IMR-90 (cell line): ENCODE measurements at places on chromosomes 3 and 15. TPM values are rescaled to one million over a fixed set of nuclear protein-coding genes. Genes with fewer than 3 reads are reported as not detected.

GRCh38 chr3:42020684-42021307 lies 58.9 kb upstream of the ULK4 start:
- peak; percentile 83 for DNase-seq

DNA sequence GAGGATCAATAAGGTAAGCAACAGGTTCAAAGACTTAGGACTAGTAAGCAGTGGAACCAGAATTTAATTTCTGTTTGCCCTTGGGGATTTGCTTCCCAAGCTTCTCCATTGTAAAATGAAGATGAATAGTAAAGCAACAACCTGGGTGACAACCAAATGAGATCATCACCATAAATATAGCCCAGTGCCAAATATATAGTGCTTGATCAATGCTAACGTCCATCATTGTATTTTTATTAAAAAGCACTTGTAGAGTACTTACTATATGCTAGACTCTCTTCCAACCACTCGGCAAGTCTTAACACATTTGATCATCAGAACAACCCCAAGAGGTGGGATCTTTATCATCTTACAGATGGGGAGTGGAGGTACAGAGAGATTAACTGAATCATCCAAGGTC lies 51.5 kb upstream of the NMNAT3 start:
- no peak for DNase-seq

Gene OSTN
- polyA plus RNA-seq, result not detected in 2 replicates

DNA sequence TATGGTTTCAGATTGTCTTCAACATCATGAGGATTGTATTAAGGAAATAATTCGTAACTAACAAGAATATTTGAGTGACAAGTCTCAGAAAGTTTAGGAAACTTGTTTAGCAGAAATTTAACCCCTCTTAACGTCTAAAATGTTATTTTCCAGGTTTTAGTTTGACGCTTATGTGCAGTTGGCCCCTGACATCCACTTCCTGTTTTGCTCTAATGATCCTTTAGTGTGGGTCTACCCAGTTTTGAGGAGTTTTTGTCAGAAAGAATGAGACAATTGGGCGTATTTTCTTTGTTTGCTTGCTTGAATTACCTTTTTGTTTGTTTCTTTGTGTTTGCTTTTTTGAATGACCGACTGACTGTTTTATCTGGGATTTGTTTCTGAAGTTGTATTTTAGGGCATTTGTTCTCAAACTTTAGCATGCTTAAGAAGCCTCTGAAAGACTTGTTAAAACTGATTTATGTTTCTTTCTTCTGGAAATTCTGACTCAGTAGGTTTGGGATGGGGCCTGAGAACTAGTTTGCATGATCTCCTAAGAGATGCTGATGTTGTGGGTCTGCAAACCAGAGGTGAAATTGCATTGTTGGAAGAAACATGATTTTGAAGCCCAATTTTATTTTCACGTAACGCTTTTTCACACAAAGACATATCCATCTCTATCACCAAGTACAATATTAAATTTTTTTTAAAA lies 20.6 kb downstream of the RBMS3 start:
- DNase-seq, result peak; percentile 17

DNA sequence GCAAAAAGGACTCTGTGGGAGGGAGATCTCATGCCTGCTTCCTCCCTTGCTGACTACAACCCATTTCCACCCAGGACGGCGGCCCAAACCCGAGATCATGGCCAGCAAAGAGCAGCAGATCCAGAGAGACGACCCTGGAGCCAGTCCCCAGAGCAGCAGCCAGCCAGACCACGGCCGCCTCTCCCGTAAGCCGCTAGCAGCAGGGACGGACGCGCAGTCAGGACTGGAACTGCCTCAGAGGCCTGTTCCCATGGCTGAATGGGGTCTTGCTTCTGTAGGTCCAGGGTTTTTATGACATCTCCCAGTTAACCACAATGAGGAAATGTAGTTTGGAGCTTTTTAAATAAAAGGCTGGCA lies 67.2 kb downstream of the BOC start:
- no peak for DNase-seq

DNA sequence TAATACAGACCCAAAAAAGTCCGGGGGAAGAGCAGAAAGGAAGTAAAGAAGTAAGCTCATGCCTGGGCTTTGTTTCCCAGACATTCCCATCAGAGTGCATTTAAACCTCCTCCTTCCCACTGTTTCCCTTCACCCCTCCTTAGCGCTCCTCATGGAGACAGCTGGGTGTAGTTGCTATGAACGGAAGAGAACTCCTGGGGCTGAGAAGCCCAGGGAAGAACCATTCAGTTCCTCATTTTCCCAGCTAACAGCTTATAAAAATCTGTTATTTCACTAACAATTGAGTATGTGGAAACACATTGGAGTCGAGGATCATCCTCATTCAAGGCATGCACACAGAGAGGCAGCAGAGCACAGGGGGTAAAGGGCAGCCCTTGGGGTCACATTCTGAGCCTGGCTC lies 299.3 kb downstream of the SHQ1 start:
- DNase-seq, result no peak

DNA sequence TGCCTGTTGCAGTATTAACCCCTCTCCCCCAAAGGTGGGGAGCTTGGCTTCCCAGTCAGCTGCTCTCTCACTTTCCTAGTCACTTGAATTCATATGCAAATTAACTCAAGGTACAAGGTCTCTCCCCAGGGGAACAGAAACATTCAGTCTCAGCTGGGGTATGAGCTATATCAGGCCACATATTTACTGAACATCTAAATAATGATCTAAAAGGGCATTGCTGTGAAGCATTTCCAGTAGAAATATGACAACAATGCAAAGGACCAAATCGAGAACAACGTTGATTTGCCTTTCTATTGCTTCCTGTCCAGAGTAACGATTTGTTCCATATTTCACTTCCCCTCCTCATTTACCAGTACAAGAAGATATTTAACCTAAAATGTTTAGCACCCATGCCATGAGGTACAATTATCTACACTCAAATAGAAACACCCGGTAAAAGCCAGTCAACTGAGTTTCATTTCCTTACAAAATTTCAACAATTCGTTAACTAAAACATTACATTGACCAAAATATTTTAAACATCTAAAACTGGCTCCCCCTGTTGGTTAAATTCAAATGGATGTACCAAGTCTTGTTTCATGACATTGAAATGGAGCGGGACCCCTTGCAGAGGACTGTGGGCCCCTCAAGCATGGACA lies 36.5 kb upstream of the KLHL6 start:
- DNase-seq, result no peak

GRCh38 chr15:100758555-100758954 lies 121.1 kb upstream of the ALDH1A3 start:
- DNase-seq, result no peak

DNA sequence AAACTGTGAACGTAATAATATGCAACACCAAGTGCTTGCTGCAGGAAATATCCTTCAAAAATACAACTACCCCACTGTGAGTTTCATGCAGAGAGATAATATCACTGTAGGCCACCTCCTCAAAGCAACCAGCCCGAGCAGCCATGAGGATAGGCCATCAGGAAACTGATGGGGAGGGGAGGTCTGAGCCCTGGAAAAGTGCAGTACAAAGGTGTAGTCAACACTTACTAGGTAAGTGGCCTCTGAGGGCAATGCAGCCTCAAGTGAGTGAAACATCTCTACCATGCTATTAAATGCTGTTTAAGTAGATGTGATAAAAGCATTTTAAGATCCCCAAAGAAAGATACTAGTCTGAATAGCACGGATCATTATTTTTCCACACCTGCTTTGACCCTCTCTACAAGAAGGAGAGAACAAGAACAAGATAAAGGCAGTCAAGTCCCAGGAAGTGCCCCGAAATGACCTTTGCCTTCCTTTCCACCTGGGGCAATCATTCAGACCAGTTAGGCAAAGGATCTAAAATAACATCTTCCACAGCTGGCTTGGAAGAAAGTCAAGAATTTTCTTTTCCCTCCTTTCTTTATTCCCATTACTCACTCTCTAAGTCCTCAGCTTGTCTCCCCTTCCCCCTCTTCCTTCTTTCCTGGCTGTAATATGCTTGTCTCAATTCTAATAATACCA lies 62.8 kb downstream of the FMN1 start:
- peak; percentile 72 for DNase-seq

- DNase-seq, result no peak
These were observed 5.1 kb downstream of the NECTIN3 start for GRCh38 chr3:111076732-111077131.

Gene CCR8
- not detected in 2 replicates for polyA plus RNA-seq

DNA sequence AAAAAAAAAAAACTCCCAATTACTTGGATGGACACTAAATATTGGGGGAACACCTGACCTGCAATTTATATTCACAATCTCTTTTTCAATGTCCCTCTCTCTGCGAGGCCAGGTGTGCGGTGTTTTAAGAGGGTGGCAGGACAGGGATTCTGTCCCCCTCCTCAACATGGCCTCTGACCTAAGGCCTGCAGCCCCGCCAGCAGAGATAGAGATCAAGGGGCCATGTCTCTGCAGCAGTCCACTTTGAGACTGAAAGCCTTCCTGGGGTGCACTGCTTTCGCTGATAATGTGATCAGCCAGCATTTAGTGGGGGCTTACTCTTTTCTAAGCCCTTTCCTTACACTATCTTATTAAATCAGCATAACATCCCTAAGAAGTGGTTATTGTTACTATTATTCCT lies 419.9 kb downstream of the OCA2 start:
- no peak for DNase-seq

- no peak for DNase-seq
These were observed 45.5 kb downstream of the PAQR5 start for GRCh38 chr15:69344238-69344637.

- DNase-seq, result no peak
These were observed 266.0 kb downstream of the KCNMB2 start for GRCh38 chr3:178802259-178802658.

GRCh38 chr3:152728231-152728980 lies 106.5 kb upstream of the P2RY1 start:
- DNase-seq, result no peak

Gene TMEM158
- polyA plus RNA-seq, result 16.4 and 23.3 TPM in 2 replicates

Gene LRRC31
- polyA plus RNA-seq, result not detected in 2 replicates

Gene CCR9
- not detected in 2 replicates for polyA plus RNA-seq

- peak; percentile 60 for DNase-seq
These were observed 50.6 kb downstream of the GMNC start for GRCh38 chr3:190811775-190812480.

- DNase-seq, result no peak
These were observed 121.8 kb upstream of the NLGN1 start for GRCh38 chr3:173275740-173276139.

DNA sequence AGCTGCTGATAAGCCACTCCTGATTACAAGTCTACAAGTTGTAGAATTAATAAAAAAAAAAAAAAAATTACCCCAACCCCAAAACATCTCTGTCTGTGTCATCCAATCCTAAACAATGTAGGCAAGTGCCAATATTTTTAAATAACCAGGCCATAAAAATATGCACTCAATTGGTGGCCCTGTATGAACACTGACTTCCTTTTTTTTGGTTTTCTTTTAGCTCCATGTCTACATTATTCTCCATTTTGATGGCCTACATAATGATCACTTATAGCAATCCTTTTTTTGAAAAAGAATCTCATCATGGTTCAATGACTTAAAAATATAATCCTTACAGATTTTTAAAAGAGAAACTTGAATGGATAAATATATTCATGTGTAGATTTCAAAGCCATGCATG lies 72.1 kb downstream of the FOXP1 start:
- DNase-seq, result no peak

Gene ADGRG7
- not detected in 2 replicates for polyA plus RNA-seq

GRCh38 chr15:27576576-27576975 lies 522.5 kb downstream of the OCA2 start:
- DNase-seq, result no peak

GRCh38 chr15:85504749-85505676 lies 124.6 kb downstream of the AKAP13 start:
- peak; percentile 74 for DNase-seq

- peak; percentile 65 for DNase-seq
These were observed 392.8 kb upstream of the WNT5A start for GRCh38 chr3:55879901-55880331.

DNA sequence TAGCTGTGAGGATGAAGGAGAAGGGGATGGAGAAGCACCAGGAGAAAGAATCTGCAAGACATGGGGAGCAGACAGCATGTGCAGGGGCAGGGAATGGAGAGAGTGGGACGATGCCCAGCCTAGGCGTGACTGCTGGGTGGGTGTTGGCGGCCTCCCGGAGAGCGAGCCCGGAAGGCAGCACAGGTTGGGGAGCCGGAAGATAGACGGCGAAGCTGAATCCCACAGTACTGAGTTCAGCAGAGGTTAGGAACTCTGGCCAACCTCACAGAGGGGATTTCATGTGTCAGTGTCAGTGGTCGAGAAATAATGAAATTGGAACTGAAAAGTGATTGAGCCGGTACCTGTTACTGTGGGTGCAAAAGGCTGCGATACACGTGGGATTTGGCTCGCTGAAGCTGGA lies 55.2 kb downstream of the PXYLP1 start:
- no peak for DNase-seq

Gene GLDN
- not detected in 2 replicates for polyA plus RNA-seq

DNA sequence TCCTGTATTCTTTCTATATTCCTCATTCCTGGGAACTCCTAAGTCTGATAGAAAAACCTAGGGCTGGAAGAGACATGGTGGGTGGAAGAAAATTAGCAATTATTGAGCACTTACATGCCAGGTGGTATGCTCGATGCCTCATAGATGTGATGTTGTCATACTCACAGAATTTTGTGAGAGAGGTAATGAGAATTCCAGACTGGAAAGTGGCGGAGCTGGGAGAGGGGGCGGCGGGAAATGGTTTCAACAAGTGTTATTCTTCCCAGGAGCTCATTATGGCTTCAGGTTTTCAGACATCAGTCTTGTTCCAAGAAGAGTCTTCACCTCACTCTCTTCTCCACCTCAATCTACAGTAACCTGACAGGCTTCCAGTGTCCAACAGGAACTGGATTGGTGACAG lies 16.2 kb downstream of the TIMP4 start:
- no peak for DNase-seq

DNA sequence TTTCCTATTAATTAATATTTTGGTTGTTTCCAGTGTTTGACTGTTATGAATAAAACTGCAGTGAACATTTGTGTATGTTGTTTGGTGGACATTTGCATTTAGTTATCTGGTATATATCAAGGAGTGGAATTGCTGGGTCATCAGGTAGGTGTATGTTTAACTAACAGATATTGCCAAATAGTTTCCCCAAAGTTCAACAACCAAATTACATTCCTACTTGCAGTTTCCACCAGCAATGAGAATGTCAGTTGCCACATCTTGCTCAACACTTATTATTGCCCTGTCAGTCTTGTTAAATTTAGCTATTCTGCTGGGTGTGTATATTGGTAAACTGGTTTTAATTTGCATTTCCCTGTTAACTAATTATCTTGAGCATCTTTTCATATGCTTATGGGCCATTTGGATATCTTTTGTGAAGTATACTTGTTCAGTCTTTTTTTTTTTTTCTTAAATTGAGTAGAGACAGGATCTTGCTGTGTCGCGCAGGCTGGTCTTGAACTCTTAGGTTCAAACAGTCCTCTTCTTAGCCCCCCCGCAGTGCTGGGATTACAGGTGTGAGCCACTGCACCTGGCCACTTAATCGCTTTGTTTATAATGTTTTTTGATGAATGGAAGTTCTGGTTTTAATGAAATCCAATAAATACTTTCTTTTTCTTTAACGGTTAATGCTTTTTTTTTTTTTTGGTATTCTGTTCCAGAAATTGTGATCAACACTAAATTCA lies 7.9 kb downstream of the FEM1B start:
- no peak for DNase-seq

GRCh38 chr15:48411971-48412591 lies 80.9 kb downstream of the DUT start:
- DNase-seq, result no peak
